Activated T-cell treated with anti-CD3 and anti-CD28 coated beads, Interleukin-2, amount 50 U/mL, for 72 hours (primary cell): ENCODE measurements at places on chromosomes 5 and 9. TPM values are rescaled to one million over a fixed set of nuclear protein-coding genes. Genes with fewer than 3 reads are reported as not detected.

JADE2 gene
- total RNA-seq: 88.8 TPM

LMNB1 gene
- 211 TPM for total RNA-seq

TOR4A gene
- 4.3 TPM for total RNA-seq

PALM2AKAP2 gene
- total RNA-seq: 0.05 TPM

IRX2 gene
- total RNA-seq: not detected
